ENCODE measurements at places on chromosomes 7 and 10.

GRCh38 chr7:22008087-22008486 is 62.4 kb upstream of the CDCA7L start:
- DNase-seq: no peak

GRCh38 chr7:650339-651031 is 76.0 kb upstream of the DNAAF5 start:
- no peak for DNase-seq

GRCh38 chr10:114429581-114430335 is 25.5 kb upstream of the AFAP1L2 start:
- no peak for DNase-seq

- no peak for DNase-seq
Measured at GRCh38 chr10:116055252-116055916, 217.6 kb downstream of the GFRA1 start.

GRCh38 chr10:132508581-132509443 is 28.8 kb upstream of the INPP5A start:
- DNase-seq: no peak

GRCh38 chr7:158366346-158366745 is 221.3 kb downstream of the PTPRN2 start:
- no peak for DNase-seq

GRCh38 chr10:52215745-52216361 is 98.2 kb upstream of the DKK1 start:
- peak; percentile 53 for DNase-seq

DNA sequence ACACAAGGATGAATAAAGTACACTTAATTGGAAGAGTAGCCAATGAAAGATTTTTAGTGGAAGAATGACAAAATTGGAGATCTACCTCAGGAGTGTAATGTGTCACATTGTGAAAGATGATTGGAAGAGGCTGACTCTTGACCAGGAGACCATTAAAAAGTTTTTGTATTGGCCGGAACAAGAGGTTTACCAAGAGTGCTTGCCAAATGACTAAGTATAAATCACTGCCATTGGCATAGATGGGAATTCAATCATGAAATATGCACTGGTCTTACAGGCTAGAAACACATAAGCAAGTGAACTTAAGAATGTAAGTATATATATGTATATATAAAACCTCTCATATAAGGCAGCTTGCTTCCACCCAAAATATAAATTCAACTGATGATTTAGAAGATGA is 58.7 kb upstream of the TFEC start:
- no peak for DNase-seq

GRCh38 chr7:138338361-138338760 is 121.7 kb upstream of the TRIM24 start:
- DNase-seq: no peak

DNA sequence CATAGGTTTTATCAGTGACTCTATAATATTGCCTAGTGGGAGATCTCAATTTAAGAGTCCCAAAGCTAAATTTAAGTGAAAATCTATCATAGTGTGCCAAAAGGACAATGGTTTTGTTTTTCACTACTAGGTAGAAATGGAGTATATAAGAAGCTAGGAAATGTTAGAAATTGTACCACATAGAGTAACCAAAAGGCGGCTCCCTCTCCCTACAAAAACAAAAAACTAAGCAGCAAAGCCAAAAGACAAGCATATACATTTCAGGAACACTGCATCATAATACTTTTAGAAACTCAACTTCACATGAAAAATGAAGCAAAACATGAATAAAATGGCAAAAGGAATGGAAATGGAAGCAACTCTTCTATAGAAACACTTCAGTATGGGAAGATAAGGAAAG is 271.6 kb downstream of the CACNA2D1 start:
- no peak for DNase-seq

- DNase-seq: no peak
Measured at GRCh38 chr7:137664846-137665245, 181.9 kb downstream of the DGKI start.

- DNase-seq: no peak
Measured at GRCh38 chr10:30057421-30057841, 2.0 kb downstream of the JCAD start.

DNA sequence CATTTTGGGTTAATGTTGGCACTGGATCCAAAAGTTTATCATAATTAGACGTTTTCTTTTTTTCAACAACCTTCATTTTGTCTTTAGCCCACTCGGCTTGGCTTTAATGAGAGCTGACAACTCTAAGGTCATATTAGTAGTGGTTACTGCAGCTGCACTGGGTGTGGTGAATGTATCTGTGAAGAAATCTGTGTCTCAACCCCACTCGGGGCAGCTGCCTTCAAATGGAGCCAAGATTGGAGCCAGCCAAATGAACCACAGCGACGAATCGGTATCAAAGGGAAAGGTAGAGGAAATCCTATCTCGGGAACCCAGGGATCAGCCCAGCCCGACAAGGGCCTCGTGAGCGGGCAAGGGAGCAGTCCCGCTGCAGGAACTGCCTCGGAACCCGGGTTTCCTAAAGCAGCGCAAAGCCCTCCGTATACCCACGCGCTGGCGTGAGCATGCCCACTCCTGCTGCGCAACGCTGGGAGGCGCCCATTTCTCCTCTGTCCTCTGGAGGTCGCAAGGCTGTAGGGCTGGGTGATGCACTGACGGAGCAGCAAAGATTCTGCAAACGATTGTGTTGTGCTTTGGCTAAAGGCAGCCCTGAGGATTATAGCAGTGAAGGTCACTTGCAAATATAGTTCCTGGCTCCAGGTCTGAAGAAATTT is 98.7 kb upstream of the MBL2 start:
- no peak for DNase-seq

DNA sequence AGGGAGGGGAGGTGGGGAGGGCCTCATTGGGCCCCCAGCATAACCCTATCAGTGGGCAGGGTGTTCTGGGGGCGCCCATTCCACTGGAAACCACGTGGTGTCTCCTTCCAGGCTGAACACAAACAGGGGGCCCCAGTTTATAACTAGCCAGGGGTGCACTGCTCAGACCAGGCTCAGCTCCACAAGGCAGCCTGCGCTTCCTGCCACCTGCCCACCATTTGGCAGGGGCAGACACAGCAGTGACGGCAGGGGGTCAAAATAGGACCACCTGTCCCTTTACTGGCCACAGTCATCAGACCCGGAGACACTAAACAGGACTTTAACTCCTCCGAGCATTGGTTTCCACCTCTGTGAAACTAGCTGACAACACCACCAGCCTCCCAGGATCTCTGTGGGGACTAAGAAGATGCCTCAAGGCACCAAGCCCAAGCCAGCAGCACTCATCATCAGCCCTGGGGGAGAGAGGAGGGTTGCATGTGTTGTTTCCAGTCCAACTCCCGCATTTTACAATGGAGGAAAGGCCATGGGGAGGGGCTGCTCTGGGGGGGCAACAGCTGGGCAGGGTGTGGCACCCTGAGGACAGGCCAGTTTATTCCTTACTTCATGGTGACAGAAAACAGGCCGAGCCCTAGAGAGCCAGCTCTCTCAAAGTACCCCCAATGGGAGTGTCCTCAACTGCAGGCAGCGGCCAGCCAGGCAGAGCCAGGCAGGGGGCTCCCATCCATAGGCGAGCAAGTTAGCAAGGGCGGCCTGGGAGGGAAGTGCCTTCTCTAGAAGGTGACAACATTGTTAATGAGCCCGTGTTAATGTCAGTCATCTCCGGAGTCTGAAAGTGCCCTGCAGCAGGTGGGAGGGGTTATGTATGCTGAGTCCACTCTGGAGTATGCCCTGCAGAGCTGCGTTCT is 127.6 kb downstream of the TNS3 start:
- DNase-seq: no peak

DNA sequence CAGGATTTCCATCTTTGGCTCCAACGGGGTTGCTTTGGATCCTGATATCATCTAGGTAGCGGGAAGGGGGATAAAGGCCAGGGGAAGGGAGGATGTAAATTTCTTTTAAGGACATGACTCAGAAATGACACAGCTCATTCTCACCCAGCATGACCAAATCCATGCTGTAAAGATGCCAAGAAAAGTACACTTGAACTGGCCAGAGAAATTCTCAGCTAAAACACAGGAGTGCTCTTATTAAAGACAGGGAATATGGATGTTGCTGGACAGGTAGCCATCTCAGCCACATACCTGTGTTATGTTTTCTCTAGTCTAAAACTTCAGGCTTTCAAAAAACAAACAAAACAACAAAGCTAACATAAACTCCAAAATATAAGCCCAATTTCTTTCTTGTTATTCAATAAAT is 68.3 kb downstream of the NAMPT start:
- no peak for DNase-seq

GRCh38 chr10:26566525-26567350 is 128.6 kb downstream of the APBB1IP start:
- no peak for DNase-seq

DNA sequence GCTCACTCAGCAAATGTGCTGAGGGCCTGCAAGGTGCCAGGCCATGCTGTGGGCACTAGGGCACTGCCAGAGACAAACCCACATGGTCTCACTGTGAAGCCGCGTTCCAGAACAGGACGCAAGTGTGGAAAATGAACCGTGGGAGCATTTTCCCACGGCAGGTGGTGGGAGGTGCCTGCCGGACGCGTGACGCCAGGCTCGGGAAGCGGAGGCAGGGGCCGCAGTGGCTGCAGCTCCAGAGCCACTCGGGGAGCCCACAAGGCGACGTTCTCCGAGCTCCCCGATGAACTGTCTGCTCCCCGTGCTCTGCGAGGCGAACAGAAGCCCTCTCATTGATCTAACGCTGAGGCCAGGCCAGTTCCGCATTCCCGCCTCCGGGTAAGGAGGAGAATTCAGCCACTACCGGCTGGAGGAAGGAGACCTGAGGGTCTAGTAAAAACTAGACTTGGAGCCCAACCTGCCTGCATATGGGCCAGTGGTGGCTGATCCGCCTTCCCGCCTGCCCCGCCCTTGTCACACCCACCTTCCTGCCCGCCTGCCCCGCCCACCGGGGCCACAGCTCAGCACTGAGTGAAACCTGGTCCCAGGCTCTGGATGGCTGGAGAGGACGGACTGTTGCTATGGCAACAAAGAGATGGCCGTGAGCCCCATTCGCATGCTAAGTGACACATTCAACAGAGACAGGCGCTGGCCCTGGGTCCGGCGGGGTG is 13.1 kb downstream of the ADGRA1 start:
- DNase-seq: peak; percentile 32

DNA sequence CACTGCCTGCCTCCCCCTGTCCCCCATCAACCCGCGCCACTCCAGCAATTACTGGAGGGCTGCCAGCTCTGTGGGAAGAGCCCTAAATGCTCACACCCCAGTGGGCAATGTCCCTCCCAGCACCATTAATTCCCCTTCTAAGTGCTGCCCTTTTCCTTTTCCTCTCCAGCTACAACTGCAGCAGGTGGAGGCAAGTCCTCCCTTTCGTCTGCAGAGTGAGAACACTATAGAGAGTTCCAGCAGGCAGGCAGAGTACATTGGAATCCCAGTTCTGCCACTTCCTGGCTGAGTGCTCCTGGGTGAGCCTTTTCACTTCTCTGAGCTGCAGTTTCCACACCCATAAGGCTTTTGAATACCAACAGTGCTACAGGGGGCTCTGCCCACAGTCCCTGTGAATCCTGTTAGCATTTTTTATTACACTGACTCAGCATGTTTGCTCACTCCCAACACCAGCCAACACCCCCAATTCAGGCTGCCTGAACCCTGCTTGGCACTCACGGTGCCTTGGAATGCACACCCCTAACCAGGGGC is 447.0 kb downstream of the GRID1 start:
- DNase-seq: no peak

DNA sequence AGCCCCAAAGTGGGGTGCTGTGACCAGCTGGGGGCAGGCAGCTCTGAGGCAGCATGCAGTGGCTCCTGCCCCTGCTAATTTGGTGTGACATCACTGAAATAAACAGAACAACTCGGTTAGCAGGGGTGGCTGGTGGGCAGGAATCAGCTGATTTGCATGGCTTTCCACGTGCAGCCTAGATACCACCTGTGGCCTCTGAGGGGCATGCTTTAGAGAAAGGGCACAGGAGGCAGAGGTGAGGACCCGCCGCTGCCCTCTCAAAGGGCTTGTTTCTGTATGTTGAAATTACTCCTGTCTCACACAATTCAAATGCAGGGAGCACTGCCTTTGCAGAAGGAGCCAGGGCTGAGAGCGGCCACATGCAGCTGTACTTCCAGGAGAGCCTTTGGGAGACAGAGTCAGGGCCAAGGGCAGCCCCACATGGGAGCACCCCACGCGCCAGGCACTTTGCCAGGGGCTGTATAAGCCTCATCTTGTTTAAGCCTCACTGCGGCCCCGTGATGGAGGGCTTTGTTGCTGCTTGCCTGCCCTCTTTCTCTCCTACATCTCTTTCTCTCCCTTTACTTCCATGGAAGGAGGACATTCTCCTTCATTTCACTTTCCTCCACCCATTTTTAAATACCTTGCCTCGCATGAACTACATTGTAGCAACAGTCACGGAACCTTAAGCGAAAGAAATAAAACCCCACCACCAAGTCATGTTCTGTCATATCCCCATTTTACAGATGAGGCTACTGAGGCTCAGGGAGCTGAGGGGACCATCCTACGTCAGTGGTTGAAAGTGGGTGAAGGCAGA is 137.7 kb downstream of the ZMIZ1 start:
- no peak for DNase-seq

GRCh38 chr7:6614953-6615722 is at the start of gene ZNF853:
Gene ZNF853, plus strand, starts transcription at chr7:6615610. Its CDS starts 565 bp downstream, at chr7:6616175.
- DNase-seq: no peak

DNA sequence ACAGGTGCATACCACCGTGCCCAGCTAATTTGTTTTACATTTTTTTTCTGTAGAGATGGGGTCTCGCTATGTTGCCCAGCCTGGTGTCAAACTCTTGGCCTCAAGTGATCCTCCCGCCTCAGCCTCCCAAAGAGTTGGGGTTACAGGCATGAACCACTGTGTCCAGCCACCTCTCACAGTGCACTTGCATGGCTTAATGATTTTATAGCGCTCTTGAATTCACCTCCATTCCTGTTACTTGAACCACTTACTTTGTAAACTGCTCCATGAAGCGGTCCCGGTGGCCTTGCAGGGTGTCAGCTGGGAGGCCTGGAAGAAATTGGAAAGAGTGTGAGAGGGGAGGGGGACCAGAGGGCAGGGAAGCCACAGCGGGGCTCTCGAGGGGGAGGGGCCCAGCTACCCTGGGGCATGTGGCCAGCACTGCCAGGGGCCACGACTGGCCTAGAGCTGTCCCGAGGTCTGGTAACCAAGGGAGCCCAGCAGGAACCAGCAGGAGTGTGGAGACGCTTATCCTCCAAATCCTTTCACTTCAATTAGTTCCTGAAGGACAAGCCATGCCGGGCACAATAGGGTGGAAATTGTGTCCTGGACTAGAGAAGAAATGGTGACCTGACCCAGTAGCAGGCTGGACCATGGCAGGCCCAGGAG is 76.0 kb downstream of the SPDYE5 start:
- no peak for DNase-seq

DNA sequence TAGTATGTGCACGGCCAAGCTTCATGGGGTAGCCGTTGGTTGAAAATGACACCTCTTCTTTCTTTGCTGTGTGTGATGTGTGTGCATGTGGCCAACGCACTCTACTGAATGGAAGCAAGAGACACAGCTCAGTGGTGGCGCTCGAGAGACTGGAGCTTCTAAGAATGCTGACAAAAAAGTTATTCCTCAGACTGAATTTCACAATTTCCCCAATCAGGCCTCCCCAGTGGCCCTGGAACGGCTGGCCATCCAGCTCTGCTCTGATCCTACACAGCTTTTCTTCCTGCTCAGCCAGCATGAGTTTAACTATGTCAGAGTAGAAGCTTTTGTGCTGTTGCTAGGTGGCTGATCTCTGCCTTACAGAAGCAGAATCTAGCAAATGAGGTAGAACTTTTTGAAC is 186.7 kb upstream of the PLXDC2 start:
- DNase-seq: no peak

GRCh38 chr7:150875791-150876190 is 23.5 kb downstream of the AOC1 start:
- no peak for DNase-seq

GRCh38 chr7:49772916-49773217 is 571 bp upstream of the VWC2 start:
- DNase-seq: no peak
